ENCODE measurements at places on chromosomes 11 and 22.

GRCh38 chr11:124898711-124899110 is 1.0 kb upstream of the ROBO4 start:
- DNase-seq: no peak

- DNase-seq: peak; percentile 54
Observed at GRCh38 chr22:43213051-43213450, 26.1 kb upstream of the TTLL12 start.

- no peak for DNase-seq
Observed at GRCh38 chr11:132078264-132079076, 708.1 kb downstream of the NTM start.

DNA sequence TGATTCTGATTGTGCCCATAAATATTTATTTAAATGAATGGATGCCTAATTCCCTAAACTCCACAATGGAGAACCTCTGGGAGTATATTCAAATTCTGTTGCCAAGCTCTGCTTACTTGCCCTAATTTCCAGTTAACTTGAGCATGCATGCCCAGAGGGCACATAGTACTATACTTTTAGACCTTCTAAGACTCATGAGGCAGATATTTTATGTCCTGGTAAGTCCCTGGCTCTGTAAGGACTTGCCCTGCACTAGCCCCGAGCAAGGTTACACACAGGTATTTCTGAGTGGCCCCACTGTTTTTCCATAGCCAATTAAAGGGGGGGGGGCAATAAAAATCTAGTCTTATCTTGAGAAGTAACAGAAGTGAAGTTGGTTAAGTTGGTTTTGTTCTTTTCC is 21.1 kb upstream of the CAPRIN1 start:
- DNase-seq: no peak

- no peak for DNase-seq
Observed at GRCh38 chr11:122154994-122155393, 39.0 kb upstream of the BLID start.

- no peak for DNase-seq
Observed at GRCh38 chr11:27468209-27468994, 4.2 kb downstream of the LGR4 start.

- DNase-seq: no peak
Observed at GRCh38 chr11:26583550-26583949, 11.5 kb upstream of the MUC15 start.

DNA sequence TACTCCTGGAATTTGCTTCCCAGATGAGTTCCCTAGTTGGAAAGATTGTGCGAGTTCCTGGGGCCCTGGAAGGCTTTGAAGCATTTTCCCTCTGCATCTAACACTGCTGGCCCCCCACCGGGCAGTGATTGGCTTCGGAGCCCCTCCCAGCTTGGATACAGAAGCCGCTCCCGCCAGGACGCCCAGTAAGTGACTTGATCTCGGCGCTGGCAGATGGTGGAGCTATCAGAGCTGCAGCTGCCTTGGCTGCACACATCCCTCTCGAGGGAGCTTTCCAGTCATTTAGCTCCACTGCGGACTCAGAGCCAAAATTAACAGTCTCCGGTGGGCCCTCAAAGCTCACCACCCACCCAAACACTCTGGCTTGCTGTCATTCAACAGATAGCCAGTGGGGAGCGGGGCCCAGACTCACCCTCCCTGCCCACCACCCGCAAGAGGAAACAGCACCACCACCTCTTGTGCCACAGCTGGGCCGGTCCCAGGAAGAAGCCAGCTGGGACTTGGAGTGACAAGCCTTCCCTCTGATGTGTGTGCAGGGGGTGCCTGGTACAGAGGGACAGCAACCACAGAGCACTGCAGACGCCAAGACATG is 162.3 kb downstream of the TRIM29 start:
- DNase-seq: no peak

DNA sequence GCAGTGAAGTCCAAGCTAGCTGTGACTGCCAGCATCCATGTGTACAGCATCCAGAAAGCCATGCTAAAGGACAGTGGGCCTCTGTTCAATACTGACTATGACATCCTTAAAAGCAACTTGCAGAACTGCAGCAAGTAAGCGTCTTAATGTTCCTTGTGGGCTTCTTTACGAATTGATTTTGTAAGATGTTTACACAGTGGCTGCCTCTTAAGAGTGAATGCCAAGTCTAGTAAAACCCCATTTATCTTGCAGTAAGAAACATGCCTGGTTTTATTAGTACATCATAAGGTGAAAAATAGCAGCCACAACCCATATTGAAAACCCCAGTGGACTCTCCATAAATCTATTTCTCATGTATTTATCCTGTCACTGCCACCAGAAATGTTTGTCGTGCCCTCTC is 20.5 kb downstream of the POLD3 start:
- DNase-seq: no peak

- DNase-seq: peak; percentile 52
Observed at GRCh38 chr11:112795142-112795815, 165.9 kb upstream of the NCAM1 start.

DNA sequence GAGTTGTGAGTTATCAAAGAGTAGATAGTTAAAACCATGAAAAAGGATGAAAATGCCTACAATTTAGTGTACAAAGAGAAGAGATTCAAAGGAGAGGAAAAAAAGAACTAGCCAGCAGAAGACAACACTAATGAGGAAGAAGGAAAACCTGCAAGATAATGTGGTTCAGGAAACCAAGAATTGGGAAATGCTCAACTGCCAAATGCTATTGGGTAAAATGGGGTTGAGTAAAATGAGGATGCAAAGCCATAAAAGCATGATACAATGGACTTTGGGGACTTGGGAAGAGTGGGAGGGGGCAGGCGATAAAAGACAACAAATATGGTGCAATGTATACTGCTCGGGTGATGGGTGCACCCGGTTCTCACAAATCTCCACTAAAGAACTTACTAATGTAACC is 7.6 kb upstream of the OR52K2 start:
- DNase-seq: no peak

DNA sequence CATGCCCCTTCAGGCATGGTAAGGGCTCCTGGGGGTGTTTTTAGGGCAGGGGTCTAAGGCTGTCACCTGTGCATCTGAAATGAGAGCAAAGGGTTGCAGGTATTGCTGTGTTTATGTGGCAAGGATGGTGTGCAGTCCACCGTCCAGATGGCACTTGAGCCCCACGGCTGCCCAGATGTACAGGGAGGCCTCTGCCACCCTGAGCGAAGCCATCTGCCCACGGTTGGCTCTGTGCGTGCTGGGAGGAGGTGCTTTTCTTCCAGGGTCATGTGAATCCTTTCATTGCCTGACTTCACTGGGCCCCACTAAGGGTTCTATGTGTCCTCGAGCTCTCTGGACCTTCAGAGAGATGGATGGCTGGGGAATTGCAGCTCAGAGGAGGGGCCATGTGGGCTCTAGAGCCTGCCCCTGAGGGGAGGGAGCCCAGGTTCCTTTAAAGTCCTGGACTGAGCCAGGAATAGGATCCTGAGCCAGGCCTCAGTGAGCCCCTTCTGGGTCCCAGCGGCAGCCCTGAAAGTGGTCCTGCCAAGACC is 89.9 kb downstream of the CTTN start:
- DNase-seq: no peak

DNA sequence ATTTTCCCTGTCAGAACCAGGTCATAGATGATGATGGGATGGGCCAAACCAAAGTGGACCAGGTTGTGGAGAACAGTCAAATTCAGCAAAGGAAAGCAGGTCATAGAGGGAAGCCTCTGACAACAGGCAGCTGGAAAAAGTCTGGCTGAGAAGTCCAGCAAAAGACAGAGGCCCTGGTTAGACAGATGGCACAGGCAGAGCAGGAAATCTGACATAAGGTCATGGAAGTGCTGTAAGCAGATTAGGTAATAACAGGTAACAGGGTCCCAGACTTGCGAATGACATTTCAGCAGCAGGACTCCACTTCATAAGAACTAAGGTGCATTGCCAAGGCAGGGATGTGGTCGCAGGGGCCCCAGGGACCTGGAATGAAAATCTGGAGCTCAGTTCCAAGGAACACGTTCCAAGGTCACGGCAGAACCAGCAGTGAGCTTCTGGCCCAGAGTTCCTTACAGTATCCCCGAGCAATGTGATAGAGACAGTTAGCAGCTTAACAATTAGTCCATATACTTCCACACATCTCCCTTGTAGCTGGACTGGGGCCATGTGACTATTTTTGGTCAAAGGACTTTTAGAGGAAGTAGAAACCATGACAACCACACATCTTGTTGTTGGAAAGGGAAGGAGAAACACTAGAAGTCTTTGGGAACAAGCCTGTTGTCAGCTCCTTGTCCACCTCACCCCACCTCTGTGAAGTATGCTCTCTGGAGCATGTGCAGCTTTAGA is 75.4 kb downstream of the ME3 start:
- DNase-seq: no peak

- DNase-seq: no peak
Observed at GRCh38 chr11:117052196-117053149, 45.8 kb downstream of the SIK3 start.

DNA sequence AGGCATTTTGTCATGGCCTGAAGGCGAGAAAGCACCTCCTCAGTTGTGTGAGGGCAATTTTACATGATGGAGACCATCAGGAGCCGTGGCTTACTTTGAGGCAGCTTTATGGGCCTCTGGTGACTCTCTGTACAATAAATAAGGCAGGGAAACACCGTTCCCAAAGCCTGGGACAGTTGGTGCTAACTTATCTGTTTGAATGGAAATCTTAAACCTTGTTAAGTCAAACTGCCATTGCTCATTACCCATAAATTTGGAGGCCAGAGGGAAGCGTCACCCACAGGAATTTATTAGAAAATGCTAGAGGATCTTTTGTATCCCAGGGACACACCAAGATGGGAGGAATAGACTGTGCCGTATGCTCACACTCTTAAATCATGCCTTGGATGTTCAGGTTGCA is 1156.9 kb downstream of the BRD1 start:
- no peak for DNase-seq

DNA sequence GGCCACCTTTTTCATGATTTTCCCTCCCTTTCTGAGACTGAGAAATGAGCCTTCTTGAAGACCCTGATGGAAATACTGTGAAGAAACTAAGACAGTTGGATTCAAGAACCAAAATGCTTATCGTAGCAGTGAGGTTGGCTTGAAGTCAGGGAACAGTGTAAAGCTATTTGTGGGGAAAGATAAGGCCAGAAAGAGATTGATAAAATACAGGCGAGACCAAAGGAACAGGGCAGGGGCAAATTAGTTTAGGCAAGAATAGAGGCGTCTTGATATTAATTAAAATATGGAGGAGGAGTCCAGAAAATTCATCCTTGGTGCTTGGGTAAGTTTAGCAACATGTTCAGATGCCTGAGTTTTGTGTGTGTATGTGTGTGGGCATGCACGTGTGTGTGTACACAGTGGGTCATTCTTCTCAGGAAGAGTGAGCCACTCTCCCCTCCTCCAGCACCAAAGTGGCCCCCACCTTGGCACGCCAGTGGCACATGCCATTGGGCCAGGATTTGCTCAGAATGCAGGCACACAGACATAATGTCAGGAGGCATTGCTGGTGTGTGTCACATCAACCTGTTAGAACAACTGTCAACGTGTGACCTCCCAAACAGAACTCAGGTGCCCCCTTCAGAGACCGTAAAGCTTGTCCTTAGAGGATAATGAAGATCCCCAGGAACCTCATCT is 3.9 kb upstream of the EHF start:
- no peak for DNase-seq

DNA sequence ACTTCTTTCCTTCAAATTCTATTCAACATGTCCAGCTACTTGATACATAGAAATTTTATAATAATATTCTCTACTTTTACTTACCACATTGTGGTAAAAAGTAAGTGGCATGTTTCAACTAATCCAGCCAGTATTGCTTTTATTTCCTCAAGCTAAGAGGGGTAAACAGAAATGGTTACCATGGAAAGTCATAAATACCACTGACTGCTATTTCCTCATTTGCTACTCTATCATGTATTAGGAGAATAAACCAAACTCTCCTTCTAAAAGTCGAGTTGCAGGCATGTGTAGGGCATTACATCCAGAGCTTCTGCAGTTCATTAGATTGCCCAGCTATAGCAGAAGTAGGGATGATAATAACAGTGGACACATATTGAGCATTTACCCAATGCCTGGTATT is 208.4 kb downstream of the MAML2 start:
- DNase-seq: no peak

GRCh38 chr11:36375353-36376008 is 79.4 kb downstream of the PRR5L start:
- DNase-seq: no peak

DNA sequence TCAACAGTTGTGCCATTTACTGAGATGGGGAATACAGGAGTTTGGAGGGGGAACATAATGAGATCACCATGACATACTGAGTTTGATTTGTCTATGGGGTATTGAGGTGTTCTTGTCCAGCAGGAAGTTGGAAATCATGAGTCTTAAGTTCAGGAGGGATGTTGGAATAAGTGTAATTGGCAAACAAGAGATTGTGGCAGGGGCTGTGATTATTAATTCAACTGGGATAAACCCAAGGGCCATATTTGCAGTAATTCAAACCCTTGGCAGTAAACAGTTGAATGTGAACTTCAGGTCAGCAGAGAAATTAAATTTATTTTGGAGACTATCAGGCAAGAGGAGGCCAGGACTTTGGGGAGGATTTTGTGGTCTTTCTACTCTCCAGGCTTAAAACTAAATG is 33.4 kb downstream of the ADM start:
- no peak for DNase-seq

DNA sequence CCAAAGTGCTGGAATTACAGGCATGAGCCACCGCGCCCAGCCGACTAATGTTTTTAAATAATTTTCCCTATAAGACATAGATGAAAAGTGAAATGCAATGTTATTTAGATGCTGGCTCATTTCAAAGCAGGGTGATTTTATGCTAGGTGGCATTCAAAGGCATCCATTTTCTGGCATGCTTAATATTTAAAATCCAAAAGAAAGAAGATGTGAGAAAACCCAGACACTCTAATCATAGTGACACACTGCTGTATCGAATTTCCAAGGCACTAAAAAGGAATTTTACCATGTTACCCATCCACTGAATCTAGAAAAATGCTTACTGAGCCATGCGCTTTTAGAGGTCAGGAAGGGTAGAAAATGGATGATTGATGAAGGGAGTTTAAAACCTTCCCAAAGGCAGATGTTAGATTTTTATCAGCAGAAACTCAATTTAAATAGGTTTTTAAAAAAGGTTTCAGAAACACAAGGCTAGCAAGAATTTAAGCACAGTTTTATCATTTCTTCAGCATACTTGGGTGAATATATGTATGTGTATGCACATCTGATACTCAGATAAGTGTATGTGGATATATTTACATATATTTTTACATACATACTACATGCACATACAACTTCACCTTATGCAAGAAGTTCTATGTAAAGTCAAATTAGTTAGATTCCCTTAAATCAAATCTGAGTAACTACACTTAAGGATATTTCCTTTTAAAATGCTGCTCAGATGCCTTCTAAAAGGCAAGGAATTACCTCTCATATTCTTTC is 24.1 kb upstream of the CCDC89 start:
- DNase-seq: no peak

- no peak for DNase-seq
Observed at GRCh38 chr22:47022475-47022874, 260.0 kb downstream of the TBC1D22A start.
